NCI-H69 (cell line): ENCODE measurements at places on chromosomes 1 and 21.

- DNase-seq = no peak
Measured at GRCh38 chr21:38948377-38949069, 142.8 kb downstream of the ETS2 start.

DNA sequence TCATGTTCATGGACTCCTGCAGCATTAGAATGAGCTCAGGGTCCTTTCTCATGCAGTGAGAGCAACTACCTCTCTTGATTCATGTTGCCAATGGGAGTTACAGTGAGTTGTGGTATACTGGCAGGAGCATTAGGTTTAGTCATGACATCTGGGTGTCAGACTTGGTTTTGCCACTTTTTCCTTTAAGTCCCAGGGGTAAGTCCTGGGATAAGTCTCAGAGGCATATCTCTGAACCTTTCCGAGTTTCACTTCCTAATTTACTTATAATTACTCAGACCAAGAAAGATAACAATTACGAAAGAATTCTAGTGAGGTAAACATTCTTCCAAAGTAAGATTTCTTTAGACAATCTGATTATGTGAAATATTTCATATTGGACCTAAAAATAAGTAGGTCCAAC lies 606.0 kb downstream of the SMYD3 start:
- no peak for DNase-seq

DNA sequence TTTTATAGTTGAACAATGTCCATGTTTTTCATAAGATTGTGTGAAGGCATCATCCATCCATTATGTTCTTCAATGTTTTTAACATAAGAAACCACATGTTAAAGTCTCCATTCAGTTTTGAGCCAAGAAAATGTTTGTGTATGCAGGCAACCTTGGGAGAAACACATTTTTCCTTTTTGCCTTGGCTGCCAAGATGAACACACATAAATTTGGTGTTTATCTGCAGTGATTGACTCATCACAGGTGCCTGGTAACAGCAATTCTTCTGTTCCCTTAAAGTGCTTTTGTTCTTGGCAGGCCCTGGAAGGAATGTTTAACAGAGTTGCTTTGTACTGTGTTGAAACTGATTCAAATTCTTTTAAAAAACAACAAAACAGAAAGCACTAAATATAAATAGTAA lies 709.9 kb upstream of the ADGRL4 start:
- no peak for DNase-seq

GRCh38 chr1:109639841-109640184 lies 16.1 kb upstream of the GSTM4 start:
- DNase-seq = no peak

GRCh38 chr1:101144671-101145448 lies 92.0 kb upstream of the S1PR1 start:
- DNase-seq = no peak

GRCh38 chr1:75614399-75614756 lies 3.5 kb upstream of the SLC44A5 start:
- DNase-seq = peak; percentile 55

GRCh38 chr1:43035821-43036741 lies 77.4 kb upstream of the SLC2A1 start:
- no peak for DNase-seq
